ENCODE measurements at places on chromosomes 6 and 20.

GRCh38 chr6:34439442-34439841 lies 13.6 kb upstream of the RPS10 start:
- DNase-seq: no peak

DNA sequence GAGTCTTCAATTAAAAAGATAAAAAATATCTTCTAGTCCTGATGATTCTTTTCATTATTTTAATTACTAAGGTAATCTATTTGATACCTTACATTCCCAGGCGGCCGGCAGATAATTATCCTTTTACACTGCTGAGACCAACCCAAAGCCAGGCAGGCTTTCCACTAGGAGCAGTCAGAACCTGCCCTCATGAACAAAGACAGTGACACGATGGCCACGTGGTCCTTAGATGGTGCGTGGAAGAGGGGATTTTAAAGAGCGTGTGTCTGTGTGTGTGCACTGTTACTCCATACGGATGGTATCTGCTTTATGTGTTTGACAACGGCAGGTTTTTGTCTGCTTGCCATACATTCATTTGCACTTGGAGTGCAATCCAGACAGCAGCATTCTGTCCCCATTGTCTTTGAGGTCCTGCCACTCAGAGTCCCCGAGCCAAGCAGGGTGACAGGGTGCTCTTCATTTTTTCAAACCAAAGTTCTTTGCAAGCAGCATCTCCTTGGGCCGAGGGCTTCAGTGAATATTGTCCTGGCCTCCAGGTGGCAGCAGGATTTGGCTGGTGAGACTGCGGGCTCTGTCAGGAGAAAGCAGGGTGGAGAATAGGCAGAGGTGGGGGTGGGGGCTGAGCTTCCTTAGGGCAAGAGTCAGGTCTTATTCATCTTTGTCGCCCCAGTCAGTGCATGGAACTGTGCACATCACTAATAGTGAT lies 260.5 kb downstream of the NRN1 start:
- no peak for DNase-seq

DNA sequence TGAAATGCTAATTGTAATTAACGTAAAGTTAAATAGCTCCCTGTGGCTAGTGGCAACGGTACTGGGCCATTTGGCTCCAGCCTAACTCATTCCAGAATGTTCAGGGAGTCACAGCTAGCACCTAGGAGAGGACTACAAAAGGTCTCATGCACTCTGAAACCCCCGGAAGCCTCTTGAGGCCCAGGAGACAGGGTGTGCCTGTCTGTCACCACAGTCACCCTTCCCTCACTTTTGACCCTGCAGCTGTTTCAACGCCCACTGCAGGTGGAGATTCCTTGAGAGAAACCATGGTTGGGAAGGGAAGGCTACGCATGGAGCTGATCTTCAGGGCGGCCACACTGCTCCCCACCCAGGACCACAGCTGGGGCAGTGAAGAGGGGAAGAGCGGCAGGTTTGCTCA lies 58.6 kb downstream of the SULF2 start:
- no peak for DNase-seq

- peak; percentile 91 for DNase-seq
These were observed 52.2 kb upstream of the BTN3A2 start for GRCh38 chr6:26312501-26313397.
